ENCODE measurements at places on chromosomes 7 and 10.

GRCh38 chr10:71984809-71985388 lies 20.7 kb downstream of the CHST3 start:
- DNase-seq = no peak

GRCh38 chr7:29606830-29607229 lies 43.2 kb downstream of the PRR15 start:
- no peak for DNase-seq

DNA sequence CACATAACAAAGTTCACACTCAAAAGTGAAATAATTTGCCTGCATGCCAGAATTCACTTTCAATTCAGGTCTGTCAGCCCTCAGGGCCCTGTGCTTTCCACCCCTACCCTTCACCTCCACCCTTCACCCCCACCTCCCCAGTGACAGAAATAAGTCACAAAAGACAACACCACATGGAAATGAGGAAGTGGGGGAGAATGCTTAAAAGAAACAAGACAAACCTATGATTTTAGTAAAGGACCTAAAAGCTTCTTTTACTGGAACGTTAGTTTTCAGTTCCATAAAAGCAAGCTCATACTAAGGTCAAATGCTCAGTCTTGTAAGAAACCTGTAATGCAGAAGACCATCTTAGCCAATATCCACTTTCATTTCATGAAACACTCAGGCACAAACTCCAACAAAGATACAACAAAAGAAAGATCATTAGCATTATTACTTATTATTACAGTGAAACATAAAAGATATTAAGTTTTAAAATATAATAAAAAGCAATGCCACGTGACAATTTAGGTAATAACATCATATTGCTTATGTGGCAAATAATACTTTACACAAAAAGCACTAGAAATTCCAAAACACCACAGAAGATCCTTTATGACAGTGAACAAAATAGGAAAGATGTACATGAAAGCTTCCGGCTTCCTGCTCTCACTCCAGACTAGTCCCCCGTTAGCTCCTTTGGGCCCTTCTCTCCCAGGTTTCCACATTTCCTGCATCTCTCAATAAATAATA lies 112.1 kb downstream of the LMBR1 start:
- DNase-seq = no peak

- no peak for DNase-seq
These were observed 265.9 kb upstream of the YAE1 start for GRCh38 chr7:39300276-39300675.

DNA sequence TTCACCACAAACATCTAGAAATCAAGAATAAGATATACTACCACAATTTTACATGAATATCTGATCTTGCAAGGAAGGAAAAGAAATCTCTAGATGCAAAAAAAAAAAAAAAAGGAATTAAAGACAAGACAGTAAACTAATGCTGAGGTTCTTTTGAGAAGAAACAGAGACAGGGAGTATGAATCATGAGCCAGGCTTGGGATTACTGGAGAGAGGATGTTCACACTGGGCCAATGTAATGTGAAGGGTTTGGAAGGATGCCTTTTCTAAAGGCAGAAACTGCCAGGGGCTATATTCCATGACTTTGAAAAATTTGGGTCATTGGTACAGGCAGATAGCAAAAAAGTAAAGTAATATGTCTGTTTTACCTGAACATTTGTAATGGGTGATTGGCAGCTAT lies 573.0 kb upstream of the IGFBP3 start:
- no peak for DNase-seq

- DNase-seq = no peak
These were observed 129.6 kb downstream of the DKK1 start for GRCh38 chr10:52443419-52444388.

- DNase-seq = no peak
These were observed 183.8 kb upstream of the TBX20 start for GRCh38 chr7:35437619-35438275.

DNA sequence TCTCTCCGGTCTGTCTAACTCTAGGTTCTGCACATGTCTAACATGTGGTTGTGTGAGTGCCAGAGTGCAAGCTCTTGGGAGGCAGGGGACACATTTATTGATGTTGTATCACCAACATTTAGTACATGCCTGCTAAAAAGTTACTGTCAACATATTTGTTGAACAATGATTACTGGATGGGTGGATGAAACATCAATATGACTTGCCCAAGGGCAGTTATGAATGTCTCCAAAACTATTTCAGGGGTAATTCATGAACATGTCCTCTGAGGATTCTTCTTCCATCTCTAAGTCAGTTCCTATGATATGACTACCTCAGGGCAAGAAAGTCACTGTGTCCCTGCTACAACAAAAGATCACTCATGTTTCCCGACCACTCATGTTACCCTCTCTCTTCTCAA lies 91.3 kb upstream of the STEAP1B start:
- no peak for DNase-seq

- no peak for DNase-seq
These were observed 461.1 kb downstream of the ZNF33B start for GRCh38 chr10:42177077-42177792.

- DNase-seq = no peak
These were observed 147.1 kb downstream of the NEURL1 start for GRCh38 chr10:103640436-103641181.
